Stimulated activated CD4-positive, alpha-beta T cell treated with anti-CD3 and anti-CD28 coated beads, TNF-alpha, amount 100 ng/mL, for 4 hours (primary cell): ENCODE measurements at places on chromosomes 16 and 17.

GRCh38 chr17:43816336-43817320 lies 16.3 kb downstream of the MPP3 start:
- no peak for DNase-seq

DNA sequence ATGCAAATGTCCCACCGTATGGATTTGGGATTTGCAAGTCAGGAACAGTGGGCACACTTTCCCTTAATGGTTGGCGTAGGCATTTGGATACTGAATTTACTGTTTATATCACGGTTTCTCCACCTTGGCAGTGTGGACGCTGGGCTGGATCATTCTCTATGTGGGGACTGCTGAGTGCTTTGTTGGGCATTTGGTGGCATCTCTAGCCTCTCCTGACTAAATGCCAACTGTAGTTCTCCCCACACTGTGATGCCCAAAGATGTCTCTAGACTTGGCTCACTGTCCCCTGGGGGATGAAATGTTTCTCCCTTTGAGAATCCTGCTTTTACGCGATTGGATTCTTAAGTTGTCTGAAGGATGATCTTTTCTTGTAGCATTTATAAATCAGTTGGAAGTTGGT lies 49.0 kb downstream of the RBFOX1 start:
- DNase-seq: no peak

- DNase-seq: no peak
Measured at GRCh38 chr17:58679263-58680037, 12.4 kb downstream of the TEX14 start.

GRCh38 chr17:79925242-79925957 lies 86.2 kb upstream of the CBX4 start:
- no peak for DNase-seq

DNA sequence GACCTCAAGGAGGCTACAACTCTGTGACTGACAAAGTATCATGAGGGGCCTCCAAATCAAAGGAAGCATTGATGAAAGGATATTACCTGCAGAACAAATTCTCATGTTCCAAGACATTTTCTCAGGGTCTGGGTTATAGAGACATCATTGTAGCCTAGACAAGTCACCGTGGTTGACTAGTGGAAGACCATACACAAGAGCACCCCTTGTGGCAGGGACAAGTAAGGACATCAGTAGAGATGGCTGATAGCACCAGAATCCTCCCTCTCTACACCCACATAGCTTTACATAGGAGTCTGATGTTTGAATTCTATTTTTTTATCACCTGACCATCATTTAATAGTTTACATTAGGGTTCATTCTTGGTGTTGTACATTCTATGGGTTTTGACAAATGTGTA lies 32.5 kb upstream of the CDH8 start:
- no peak for DNase-seq

DNA sequence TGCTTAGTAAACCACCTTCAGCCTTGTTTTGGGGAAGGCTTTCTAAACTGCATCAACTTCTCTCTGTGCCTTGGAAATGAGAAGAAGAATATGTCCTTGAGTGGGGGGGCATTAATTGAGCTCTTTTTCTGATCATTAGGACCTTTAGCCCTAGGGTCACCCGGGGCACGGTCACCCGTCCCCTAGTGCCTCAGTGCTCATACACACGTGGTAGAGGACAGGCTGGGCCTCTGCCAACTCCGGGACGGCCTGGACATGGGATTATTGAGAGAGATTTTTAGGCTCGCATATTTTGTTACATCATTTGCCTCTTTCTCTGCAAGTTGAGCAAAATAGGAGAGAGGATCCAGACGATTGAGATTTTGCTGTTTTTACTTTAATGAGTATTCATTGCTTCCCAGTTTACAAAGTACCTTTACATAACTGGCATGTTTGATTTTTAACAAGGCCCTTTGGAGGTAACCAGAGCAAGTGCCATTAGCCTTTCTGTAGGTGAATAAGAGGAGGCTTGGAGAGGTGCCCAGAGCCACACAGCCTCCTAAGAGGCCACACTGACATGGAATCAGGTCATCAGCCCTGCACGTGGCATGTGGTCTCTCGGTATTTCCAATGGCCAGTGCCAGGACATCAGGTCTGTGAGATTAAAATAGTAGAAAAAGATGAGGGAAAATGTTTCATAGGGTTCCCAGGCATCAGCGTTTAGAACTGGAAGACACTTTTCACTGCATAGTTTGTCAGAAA lies 11.1 kb downstream of the PMM2 start:
- DNase-seq: no peak

DNA sequence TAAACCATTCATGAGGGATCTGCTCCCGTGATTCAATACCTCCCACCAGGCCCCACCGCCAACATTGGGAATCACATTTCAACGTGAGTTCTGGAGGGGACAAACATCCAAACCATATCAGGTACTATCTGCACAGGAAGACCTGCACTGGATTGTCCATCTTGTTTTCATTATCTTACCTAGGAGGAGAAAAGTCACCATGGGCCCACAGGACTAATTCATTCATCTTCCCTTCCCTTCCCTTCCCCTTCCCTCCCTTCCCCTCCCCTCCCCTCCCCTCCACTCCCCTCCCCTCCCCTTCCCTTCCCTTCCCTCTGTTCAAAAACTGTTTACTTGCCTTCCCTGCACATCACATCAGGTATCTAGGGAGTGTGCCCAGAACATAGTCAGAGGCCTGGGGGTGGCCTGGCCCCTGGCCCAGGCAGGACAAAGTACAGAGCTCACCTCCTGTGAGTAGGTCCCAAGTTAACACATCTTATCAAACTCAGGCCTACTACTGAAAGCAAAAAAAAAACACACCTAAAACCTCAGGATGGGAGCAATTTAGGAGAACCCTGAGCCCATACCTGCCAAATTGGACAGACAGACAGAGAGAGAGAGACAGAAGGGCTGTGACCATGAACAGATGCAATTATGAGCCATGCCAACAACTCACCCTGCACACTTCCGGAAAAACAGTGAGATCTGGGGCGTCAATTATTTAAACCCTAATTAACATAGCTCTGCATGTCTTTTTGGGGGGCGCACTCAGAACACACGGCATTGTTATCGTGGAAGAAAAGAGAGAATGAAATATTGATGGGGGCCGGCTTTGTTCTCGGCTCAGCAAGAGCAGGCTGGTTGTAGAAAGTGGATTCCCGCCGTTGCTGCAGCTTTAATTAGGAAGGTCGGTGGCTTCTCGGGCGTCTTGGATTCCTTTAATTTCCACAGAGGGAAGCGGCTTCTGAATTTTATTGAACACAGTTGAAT lies 151.2 kb downstream of the IRX5 start:
- no peak for DNase-seq
